T1000 (cell line): ENCODE measurements at places on chromosomes 12 and 14.

DNA sequence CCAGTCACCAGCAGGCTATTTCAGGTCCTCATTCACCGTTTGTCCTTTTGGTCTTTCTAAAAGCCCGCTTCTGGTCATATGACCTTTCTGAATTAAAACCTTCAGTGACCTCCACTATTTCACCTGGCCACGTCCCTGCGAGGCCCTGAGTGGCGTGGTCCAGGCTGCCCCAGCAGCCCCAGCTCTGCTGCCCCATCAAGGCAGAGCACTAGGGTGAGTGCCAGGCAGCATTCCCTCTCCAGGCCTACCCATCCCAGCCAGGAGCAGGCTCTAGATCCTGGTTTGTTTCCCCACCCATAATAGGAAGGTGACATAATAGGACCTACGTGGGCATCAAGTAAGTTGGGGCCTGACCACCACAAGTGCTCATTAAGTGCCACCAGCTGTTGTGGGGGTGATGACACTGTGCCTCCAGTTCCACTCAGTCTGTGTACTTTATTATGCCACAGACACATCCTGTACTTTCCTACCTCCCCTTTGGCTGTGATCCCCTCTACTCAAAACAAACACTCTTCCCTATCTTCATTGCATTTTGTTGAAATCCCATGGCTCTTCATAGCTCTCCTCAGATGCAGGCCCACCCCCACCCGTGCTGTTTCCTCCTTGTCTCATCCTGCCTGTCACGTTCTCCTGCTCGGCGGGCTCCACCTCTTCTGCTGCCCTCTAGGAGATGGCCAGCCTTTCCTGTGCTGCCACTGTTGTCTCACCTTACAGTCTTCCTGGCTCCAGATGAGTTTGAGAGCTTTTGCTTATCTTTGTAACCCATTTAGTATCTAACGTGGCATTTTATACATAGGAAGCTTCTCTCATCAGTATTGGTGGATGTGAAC lies 21.4 kb downstream of the CKB start:
- DNase-seq, result no peak

- DNase-seq, result no peak
These were observed 308.5 kb upstream of the TBX3 start for GRCh38 chr12:114992443-114992842.

DNA sequence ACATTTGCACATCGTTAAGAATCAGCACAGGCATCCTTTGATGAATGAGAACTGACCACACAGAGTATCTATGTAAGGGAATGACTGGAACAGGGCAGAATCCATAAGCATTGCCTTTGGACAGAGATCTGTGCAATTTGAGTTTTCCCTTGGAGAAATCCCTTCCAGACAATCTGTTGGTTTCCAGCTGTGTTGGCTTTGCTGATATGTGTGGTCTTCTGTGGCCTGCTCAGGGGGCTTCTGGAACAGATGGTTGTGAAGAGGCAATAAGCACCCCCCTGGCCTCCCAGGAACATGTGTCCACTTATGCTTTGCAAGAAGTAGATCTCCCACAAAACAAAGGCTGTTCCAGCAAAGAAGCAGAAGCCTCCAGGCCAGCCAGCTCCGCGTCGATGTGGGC lies 111.4 kb upstream of the TMEM132C start:
- no peak for DNase-seq

GRCh38 chr12:112998987-112999767 lies 20.9 kb downstream of the OAS2 start:
- no peak for DNase-seq

- DNase-seq, result no peak
These were observed 132.7 kb upstream of the EEA1 start for GRCh38 chr12:93061473-93062419.
